Stimulated activated CD8-positive, alpha-beta memory T cell treated with anti-CD3 and anti-CD28 coated beads, Interleukin-12 subunit alpha, Interleukin-12 subunit beta, amount 100 ng/mL, for 4 hours (primary cell): ENCODE measurements at places on chromosomes 2 and 18.

- no peak for DNase-seq
These were observed 126.2 kb downstream of the PDE1A start for GRCh38 chr2:182300608-182301007.

- no peak for DNase-seq
These were observed 18.4 kb upstream of the SELENOI start for GRCh38 chr2:26327291-26328272.

DNA sequence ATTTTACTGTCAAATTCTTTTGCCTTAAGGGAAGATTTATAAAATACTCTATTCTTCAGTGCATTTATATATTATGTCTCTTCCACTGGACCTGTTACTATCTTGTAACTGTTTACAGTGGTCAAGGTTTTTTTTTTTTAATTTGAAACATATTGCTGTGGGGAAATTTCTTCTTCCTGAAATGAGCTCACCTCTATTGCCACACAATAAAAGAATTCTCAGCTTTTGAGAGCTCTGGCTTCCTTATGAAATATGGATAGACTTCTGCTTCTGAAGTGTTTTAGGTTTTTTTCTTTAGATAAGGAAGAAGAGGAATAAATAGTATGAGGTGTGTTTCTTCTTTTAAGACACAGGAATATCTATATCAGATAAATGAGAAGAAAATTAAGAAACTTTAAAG, 7.7 kb downstream of the VRK2 start:
- DNase-seq = no peak

DNA sequence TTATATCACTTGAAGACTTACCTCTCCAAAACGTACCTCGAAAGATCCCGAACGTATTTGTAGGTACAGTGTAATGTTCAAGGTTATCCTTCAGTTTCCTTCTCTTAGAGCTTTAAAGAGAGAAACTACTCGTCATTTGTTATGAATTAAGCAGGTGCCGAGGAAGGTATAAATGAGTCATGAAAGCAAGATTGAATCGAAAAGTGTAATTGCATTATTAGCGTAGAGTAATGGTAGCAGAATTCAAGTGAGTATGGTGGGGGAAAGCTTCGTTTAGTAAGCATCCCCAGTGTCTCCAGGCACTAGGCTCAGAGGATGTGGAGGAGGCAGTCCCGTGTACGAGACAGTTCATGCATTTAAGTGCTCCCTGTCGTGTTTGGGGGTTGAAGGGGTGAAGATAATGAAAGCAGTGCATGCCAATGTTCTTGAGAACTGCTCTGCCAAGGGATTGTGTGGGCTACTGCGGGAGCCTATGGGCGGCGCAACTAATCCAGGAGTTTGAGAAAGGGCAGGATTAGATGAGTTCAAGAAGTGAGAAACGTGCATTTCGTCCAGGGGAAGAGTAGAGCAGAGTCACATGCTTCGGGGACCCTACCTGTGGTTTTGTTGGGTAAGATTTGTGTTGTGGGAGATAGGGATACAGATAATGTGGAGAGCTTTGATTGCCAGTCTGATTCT, 858 bp downstream of the POLR1B start:
- no peak for DNase-seq

DNA sequence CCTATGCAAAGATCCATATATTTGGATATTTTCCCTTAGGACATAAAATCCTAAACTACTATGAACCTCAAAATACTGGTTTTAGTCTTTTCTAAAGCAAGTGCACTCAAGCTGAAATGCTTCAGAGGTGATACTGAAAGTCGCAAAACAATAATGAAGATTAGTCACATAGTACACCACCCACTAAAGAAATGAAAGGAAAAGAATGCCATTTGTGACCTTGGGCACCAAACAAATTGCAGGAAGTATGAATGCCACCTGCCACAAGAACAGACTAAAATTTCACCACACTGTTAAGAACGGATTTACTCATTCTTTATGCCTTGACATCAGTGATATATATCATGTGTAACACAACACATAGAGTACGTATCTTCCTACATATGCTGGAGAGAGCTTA, 161.5 kb downstream of the ZNF521 start:
- DNase-seq = no peak

- no peak for DNase-seq
These were observed 74.6 kb downstream of the CLHC1 start for GRCh38 chr2:55157474-55157884.
